ENCODE measurements at places on chromosomes 5 and 9. TPM values are rescaled to one million over a fixed set of nuclear protein-coding genes. Genes with fewer than 3 reads are reported as not detected.

Gene LRRC70
- 1.3 TPM for total RNA-seq

Gene F2RL1
- 20.8 TPM for total RNA-seq

Gene FBN2
- 80.1 TPM for total RNA-seq

Gene ZNG1F
- 3.8 TPM for total RNA-seq

Gene PHYKPL
- total RNA-seq: 44.8 TPM

Gene ZNF658
- total RNA-seq: 6.9 TPM

Gene TEK
- 0.51 TPM for total RNA-seq

Gene ZBED3
- total RNA-seq: 1.0 TPM

Gene PCDHGA11
- 5.9 TPM for total RNA-seq

Gene PCDHA4
- 1.2 TPM for total RNA-seq

Gene RNF180
- total RNA-seq: 2.8 TPM

Gene CER1
- not detected for total RNA-seq

Gene RPS14
- 4,466 TPM for total RNA-seq

Gene GPRIN1
- 6.3 TPM for total RNA-seq

Gene ARSK
- 10.0 TPM for total RNA-seq

Gene HMGCS1
- 253 TPM for total RNA-seq

Gene SPINK4
- total RNA-seq: not detected

Gene GARNL3
- total RNA-seq: 6.4 TPM

Gene JADE2
- 45.9 TPM for total RNA-seq

Gene FOXD1
- 0.77 TPM for total RNA-seq

Gene PPIC
- 70.1 TPM for total RNA-seq

Gene SPAG8
- 1.3 TPM for total RNA-seq

Gene IL9
- total RNA-seq: not detected

Gene C5orf58
- not detected for total RNA-seq

Gene BRD8
- 38.5 TPM for total RNA-seq

Gene BTNL8
- total RNA-seq: not detected

Gene PCSK1
- not detected for total RNA-seq

Gene SAP30L
- total RNA-seq: 25.9 TPM

Gene FGFR4
- 13.6 TPM for total RNA-seq

Gene GRIA1
- 1.8 TPM for total RNA-seq

Gene MCIDAS
- total RNA-seq: not detected

Gene ZNF483
- 1.5 TPM for total RNA-seq

Gene SPATA31D4
- total RNA-seq: not detected

Gene SPATA6L
- total RNA-seq: 1.2 TPM

Gene TMEM232
- 5.6 TPM for total RNA-seq

Gene NEUROG1
- total RNA-seq: not detected

Gene POLR1E
- 43.7 TPM for total RNA-seq

Gene PDE4D
- 8.3 TPM for total RNA-seq

Gene ZNF462
- total RNA-seq: 27.4 TPM

Gene PCDHGA5
- total RNA-seq: 2.6 TPM

Gene DDX4
- not detected for total RNA-seq

Gene CATSPER3
- under 0.01 TPM for total RNA-seq

Gene TLR4
- total RNA-seq: 2.6 TPM

Gene CARTPT
- total RNA-seq: not detected

Gene PFN3
- not detected for total RNA-seq

Gene F12
- under 0.01 TPM for total RNA-seq

Gene ECSCR
- not detected for total RNA-seq

Gene PRSS3
- 0.26 TPM for total RNA-seq

Gene FYB1
- under 0.01 TPM for total RNA-seq

Gene SPATA31A3
- total RNA-seq: not detected

Gene IL5
- not detected for total RNA-seq

Gene PCAT7
- total RNA-seq: under 0.01 TPM

All from fibroblast of lung (primary cell).